ENCODE measurements at places on chromosomes 11 and 22.

- DNase-seq: no peak
Observed at GRCh38 chr11:36273110-36273509, 16.1 kb downstream of the COMMD9 start.

- no peak for DNase-seq
Observed at GRCh38 chr11:133705873-133706272, 139.4 kb downstream of the SPATA19 start.

- DNase-seq: no peak
Observed at GRCh38 chr11:87007963-87008362, 29.8 kb upstream of the TMEM135 start.

DNA sequence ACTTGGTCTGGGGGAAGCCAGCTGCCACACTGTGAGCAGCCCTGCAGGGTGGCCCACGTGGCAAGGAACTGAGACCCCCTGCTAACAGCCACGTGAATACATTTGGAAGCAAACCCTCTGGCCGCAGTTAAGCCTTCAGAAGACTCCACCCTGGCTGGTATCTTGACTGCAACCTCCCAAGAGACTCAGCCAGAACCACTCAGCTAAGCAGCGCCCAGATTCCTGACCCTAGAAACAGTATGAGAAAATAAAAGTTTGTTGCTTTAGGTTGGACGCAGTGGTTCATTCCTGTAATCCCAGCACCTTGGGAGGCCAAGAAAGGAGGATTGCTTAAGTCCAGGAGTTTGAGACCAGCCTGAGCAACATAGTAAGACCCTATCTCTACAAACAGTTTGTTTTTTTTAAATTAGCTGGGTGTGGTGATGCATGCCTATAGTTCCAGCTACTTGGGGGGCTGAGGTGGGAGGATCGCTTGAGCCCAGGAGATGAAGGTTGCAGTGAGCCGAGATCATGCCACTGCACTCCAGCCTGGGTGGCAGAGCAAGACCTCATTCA, 8.7 kb downstream of the ZMAT5 start:
- DNase-seq: no peak

- DNase-seq: no peak
Observed at GRCh38 chr11:61958590-61958989, 8.4 kb downstream of the BEST1 start.

GRCh38 chr11:66907751-66908630, 50.2 kb downstream of the PC start:
- DNase-seq: no peak

DNA sequence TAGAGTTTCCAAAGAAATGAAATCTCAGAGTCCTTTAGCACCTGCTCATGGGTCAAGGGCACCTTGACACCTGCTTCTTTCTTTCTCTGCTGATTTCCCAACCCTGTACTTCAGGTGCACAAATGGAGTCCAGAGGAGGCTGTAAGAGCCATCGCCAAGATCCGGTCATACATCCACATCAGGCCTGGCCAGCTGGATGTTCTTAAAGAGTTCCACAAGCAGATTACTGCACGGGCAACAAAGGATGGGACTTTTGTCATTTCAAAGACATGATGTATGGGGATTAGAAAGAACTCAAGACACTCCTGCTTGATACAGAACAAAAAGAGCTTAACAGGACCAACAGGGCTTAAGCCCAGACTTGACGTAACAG, 5.9 kb downstream of the PTPMT1 start:
- DNase-seq: no peak

- peak; percentile 41 for DNase-seq
Observed at GRCh38 chr11:66126808-66127555, 56.9 kb downstream of the PACS1 start.

- no peak for DNase-seq
Observed at GRCh38 chr11:36453678-36454077, 56.4 kb downstream of the TRAF6 start.

- no peak for DNase-seq
Observed at GRCh38 chr11:12765428-12765827, 91.2 kb downstream of the TEAD1 start.

GRCh38 chr11:35425603-35426212, 6.3 kb upstream of the SLC1A2 start:
- no peak for DNase-seq

- no peak for DNase-seq
Observed at GRCh38 chr11:130421199-130421585, 7.2 kb downstream of the ADAMTS8 start.

DNA sequence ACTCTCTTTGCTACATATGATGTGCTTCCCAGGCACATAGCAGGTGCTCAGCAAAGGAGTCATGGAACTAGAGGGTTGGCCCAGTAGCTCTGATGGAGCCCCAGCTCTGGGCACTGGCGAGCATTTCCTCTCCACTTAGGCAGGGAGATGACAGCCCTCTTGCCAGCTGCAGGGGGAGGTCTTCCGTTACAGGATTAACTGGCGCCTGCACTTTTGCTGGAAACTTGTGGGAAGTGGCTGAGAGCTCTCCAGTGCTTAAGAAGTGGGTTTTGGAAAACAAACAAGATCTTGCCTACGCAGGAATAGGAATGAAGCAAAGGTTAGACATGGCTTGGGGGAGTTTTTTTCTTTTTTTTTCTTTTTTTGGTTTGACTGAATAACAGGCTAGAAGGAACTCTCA, 75.5 kb downstream of the MICAL2 start:
- no peak for DNase-seq

DNA sequence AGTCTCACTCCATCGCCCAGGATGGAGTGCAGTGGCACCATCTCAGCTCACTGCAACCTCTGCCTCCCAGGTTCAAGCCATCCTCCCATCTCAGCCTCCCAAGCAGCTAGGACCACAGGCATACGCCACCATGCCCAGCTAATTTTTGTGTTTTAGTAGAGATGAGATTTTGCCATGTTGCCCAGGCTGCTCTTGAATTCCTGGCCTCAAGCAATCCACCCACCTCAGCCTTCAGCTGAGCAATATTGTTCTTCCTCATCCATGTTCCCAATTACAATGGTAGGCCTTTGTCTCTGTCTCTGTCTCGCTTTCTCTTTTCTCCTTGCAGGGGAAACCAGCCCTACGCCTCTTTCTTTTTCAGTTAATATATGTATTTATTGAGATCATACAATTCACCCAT, 10.3 kb downstream of the HSPA8 start:
- DNase-seq: no peak

DNA sequence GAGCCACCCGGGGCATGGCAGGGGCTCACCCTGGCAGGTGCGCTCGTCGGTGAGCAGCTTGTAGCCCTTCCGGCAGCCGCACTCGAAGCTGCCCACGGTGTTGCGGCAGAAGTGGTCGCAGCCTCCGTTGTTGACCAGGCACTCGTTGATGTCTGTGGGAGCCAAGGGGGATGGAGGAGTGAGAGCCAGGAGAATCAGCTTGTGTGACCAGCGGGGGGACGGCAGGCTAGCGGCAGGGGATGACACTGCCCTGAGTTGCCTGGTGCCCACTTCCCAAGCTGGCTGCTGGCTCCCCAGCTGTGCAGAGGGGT, 44.7 kb upstream of the TTLL12 start:
- DNase-seq: no peak

DNA sequence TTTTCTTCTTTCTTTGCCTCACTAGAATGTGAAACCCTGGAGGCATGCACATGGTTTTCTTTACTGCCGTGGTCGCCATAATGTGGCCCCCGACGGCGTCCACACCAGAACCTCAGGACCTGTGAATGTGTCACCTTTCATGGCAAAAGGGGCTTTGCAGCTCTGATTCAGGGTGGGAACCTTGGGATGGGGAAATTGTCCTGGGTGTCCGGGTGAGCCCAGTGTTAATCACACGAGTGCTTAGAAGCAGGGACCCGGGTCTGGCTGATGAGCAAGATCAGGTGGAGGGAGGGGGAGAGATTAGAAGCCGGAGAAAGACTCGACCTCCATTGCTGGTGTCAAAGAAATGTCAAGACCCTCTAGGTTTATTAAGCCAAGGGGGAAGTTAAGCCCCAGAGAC, 74.7 kb upstream of the SHISAL1 start:
- no peak for DNase-seq

DNA sequence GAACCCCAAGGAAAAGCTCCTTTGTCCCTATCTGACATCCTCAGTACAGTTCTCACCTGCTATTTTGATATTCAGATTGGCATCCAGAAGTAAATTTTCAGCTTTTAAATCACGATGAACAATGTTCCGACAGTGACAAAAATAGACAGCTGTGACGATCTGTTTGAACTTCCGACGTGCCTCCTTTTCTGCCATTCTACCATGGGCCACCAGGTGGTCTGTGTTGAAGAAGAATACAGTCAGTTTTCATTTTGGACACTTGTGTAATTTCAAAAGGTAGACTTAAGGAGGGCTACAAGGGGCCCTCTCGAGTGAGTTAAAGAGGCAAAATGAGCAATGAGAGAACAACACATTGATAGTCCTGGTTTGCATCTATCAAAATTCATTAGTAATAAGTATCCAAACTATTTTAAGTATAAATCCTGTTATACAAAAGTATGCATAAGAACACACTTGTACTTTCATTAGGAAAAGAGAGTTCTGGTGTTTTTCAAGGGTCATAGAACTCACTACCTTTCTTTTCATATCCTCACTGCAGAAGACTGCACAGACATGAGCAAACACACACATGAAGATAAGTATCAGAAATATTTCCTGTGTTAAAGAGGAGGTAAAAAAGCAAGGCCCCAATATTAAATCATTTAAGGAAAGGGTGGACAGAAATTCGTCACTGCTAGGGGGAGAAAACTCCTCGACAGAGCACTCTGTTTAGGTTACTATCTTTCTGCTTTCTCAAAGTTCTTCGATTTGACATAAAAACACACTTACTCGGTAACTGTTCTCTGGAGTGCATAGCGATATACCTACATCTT, 89.9 kb upstream of the APOA1 start:
- peak; percentile 32 for DNase-seq

GRCh38 chr22:45912910-45913309, 64.1 kb downstream of the WNT7B start:
- no peak for DNase-seq

DNA sequence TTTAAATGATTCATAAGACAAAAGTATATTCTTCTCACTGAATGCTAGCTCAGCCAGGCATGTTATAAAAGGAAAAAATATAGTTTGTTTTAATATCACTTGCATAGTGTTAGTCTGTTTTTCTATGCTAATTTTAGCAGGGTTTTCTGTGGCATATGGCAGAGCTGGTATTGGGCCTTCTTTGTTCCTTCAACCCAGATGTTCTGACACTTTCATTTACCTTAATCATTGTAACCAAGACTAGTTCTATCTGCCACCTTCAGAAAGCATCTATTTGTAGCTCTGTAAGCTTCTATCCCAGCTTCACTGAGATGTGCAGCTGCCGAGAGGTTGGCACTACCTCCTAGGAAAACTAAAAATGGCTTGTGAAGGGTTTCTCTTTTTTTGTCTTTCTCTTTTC, 338.7 kb downstream of the GUCY1A2 start:
- no peak for DNase-seq

DNA sequence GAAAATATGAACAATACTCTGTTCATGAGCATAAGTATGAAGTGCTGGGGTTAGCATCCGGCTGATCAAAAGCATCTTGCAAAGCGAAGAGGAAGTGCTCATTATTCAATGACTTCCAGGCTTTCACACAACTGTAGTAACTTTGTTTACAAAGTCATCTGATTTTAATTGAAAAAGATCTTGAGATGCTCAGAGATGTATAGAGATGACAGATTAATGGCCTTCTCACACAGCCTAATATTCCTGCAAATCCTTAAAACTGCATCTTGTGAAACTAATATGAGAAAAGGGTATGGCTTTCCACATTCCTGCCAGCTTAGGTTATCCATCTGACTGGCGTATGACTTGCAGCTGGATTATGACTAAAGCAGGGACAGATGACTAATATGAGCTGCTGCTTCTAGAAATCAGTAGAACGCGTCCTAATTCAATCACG, 125.4 kb downstream of the CASP12 start:
- no peak for DNase-seq

DNA sequence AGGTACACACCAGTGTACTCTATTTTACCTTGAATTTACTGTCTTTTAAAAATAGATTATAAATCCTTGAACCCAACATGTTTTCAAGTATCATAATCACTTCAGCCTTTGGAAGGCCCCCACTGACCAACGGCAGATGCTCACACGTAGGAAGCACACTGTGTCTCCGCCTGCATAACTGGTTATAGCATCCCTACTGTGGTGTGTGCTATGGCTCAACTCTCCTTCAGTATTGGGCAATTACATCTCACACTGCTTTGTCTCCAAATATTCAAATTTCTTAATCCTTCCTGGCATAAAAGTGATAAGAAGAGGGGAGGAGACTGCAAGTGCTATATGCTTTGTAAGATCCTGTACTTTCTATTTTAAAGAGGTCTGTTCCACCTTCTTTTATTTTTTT, 165.7 kb downstream of the CADM1 start:
- no peak for DNase-seq

- no peak for DNase-seq
Observed at GRCh38 chr11:58773337-58773736, 41.6 kb upstream of the GLYAT start.

GRCh38 chr11:128342511-128343134, 244.7 kb downstream of the ETS1 start:
- DNase-seq: peak; percentile 31

GRCh38 chr11:43558556-43559127, 121.9 kb upstream of the HSD17B12 start:
- no peak for DNase-seq

DNA sequence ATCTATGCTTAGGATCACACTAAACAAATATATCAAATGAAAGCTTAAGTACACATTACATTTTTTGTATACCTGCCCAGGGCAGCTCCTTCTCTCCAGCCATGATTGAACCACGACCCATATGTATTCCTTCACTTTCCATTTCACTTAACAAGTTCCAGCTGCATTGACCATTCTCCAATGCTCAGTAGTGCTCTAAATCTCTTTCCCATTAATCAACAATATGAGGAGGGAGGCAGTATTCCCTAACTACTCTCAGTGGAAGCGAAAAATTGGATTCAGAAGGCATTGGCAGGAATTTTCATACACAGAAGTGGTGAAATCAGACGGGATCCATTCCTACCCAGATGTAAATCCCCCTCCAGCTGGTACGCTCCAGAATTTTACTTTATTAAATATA, 372.0 kb upstream of the LUZP2 start:
- no peak for DNase-seq

GRCh38 chr22:27435844-27436576, 365.5 kb downstream of the MN1 start:
- no peak for DNase-seq

DNA sequence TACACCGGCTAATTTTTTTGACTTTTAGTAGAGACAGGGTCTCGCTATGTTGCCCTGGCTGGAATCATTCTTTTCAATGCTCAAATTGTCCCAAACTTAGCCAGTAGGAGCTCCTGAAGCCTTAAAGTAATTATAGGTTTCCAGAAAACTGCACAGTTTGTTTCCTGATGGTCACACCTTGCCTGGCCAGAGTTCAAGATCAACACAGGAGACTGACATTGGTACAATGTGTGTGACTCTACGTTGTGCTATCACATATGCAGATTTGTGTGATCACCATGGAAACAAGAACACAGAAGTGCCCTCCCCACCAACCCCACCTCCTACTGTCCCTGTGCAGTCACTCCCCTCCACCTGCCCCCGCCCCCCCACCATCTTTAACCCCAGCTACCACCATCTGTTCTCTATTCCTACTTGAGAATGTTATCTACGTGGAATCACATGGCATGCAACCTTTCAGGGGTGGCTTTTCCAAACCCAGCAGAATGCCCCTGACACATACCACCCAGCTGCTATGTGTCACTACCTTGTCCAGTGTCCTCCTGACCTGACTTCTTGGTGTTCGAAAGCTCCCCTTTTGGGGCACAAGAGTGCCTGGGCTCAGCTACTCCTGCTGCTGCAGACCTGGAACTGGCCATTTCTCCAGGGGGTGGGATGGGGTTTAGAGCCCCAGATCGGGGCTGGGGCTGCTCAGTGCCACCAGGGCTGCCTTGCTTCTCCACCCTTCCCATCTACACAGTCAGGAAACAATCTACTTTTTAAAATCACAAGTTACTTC, 6.1 kb upstream of the NAP1L4 start:
- no peak for DNase-seq

All from activated T-cell treated with anti-CD3 and anti-CD28 coated beads for 1 hour (primary cell).